ENCODE measurements at places on chromosomes 2 and 18. TPM values are rescaled to one million over a fixed set of nuclear protein-coding genes. Genes with fewer than 3 reads are reported as not detected.

DNA sequence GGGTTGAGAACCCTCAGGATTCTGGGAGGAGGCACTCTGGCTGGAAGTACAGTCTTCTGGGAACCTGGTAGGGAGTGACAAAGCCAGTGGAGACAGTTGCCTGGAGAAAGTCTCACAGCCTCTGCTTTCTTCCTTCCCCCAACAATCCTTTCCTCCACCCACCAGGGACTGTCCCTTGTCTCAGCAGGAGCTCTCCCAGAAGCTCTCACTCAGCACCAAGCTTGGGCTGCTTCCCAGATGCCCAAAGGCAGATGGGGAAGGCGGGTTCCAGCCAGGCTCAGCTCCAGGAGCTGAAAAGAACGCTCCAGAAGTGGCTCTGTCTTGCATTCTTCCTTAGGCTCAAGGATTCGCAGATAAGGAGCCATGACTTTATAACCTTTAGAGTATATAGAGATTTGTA is 7.6 kb upstream of the NAGK start:
- DNase-seq = no peak
- H3K27me3 ChIP-seq = no peaks in the 10 kb centered on the region
- no peak overlapping the region for H3K27ac ChIP-seq
- H3K36me3 ChIP-seq = no peaks in the 10 kb centered on the region

The SCYGR4 gene
- total RNA-seq = not detected

The AGXT gene
- total RNA-seq = not detected

DNA sequence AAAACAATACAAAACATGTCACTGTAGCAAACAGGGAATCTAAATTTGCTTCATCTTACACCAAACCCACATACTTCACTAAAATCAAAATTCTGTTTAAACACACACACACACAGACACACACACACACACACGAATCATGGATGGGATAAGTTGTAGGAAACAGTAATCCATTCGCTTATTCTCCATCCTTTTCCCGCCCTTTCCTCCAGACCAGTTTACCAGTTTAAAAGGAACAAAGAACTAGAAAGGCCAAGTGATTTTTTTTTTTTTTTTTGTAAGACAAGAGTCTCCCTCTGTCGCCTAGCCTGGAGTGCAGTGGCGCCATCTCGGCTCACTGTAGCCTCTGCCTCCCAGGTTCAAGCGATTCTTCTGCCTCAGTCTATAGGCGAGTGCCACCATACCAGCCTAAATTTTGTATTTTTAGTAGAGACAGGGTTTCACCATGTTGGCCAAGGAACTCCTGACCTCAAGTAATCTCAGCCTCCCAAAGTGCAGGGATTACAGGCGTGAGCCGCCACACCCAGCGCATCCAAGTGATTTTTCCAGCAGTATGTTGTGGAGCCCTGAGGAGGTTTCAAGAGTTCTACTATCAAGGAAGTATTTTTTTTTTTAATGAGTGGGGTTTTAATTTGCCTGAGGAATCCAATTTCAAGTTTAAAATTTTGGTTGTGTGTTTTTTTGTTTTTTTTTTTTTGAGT is 5.7 kb downstream of the PSME4 start:
- H3K27ac ChIP-seq = no peak overlapping the region
- no peak for DNase-seq
- peaks cover 27% of the 10 kb centered on the region for H3K4me1 ChIP-seq
- H3K4me3 ChIP-seq = no peak overlapping the region
- H3K36me3 ChIP-seq = no peaks in the 10 kb centered on the region
- no peaks in the 10 kb centered on the region for H3K27me3 ChIP-seq

DNA sequence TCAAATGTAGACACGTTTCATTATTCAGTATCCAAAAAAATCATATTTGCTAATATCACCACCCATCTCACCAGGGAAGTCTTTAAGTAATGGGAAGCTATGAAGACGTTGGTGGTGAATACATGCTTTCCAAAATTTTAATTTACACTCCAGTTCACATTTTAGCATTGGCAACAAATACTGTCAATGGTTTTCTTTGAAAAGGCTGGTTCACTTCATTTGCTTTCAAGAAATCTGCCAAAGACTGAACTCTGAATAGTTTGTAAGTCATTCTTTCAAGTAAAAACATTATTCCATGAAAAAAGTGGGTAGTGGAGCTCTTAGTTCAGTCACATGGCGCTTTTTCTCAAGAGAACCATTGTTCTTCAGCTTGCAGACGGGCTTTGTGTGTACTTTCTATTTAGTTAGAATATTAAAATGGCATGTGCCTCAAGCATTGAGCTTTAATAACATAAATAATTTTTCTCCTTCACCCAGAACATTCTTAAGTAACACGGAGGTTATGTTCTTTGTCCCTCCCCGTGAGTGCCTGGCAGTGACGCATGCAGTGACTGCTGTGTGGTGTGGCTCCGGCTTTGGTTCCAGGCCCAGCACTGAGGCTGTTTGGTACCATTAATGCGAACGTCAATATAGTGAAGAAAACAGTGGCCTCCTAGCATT is 300.0 kb upstream of the HDAC4 start:
- no peak overlapping the region for H3K27ac ChIP-seq
- no peaks in the 10 kb centered on the region for H3K4me1 ChIP-seq
- no peaks in the 10 kb centered on the region for H3K36me3 ChIP-seq
- no peak overlapping the region for H3K4me3 ChIP-seq
- no peak for DNase-seq

DNA sequence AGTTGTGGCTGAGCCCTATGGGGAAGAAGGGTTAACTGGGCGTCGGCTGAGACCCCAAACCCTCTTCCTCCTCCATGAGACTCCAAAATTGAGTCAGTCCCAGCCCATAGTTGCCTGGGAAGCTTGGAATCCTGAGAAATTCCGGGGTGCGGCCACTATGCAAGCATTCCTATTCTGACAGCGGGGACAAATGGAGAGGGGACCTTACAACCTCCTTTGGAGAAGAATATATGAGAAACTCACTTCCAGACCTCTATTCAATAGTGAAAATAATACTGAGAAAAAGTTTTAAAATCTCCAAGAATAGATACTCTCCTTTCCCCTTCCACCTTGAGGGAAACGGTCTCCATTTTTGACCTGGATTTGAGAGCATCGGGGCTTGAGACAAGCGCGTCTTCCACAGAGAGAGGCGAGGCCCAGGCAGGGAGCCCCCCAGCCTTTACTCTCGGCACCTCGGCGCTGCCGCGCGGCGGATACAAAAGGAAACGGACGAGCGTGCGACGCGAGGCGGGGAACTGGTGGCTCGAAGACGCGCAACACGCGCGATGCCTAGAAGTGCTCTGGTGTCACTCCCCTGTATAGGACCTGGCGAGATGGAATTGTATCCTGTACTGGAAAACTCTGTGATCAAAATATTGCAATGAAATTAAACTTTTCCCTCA is 11.1 kb downstream of the NR4A2 start:
- H3K27ac ChIP-seq = no peak overlapping the region
- H3K36me3 ChIP-seq = no peaks in the 10 kb centered on the region
- no peak overlapping the region for H3K4me3 ChIP-seq
- H3K27me3 ChIP-seq = no peaks in the 10 kb centered on the region

The CDKL4 gene
- not detected for total RNA-seq

DNA sequence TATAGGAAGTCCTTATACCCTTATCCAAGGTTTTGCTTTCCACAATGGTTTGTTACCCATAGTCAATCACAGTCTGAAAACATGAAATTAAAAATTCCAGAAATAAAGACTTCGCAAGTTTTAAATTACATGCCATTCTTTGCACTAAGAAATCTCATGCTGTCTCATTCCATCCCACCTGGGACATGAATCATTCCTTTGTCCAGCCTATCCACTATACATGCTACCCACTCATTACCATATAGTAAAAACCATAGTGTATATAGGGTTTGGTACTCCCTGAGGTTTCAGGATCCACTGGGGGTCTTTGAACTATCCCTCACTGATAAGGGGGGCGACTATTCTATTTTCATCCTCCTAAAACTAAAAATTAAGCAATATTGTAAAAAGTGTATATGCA is 17.0 kb downstream of the SP3 start:
- H3K36me3 ChIP-seq = peaks cover 51% of the 10 kb centered on the region
- no peak overlapping the region for H3K4me3 ChIP-seq
- peaks cover 27% of the 10 kb centered on the region for H3K4me1 ChIP-seq
- no peaks in the 10 kb centered on the region for H3K27me3 ChIP-seq
- H3K27ac ChIP-seq = no peak overlapping the region
- DNase-seq = no peak
